ENCODE measurements at places on chromosomes 3 and 15.

- DNase-seq = peak; percentile 70
Measured at GRCh38 chr3:48623851-48624547, 2.4 kb upstream of the TMEM89 start.

- DNase-seq = no peak
Measured at GRCh38 chr3:137296116-137296515, 338.3 kb downstream of the IL20RB start.

DNA sequence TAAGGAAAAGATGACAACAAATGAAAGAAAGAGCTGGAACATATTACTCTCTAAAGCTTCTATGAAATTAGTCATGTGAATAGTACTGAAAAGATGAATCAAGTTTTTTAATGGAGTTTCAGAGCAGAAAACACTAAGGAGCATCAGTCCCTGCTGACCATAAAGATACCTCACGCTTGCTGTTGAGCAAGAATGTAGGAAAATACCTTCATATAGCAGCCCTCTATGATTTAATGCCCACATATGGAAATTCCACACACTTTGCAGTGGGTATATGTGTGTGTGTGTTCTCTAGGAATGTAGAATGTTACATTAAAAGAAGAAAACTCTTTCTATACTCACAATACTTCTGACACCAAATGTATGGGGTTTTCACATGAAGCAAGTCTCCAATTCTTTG is 355.0 kb downstream of the ERC2 start:
- DNase-seq = no peak

GRCh38 chr15:33515121-33515520 is 204.4 kb downstream of the RYR3 start:
- DNase-seq = no peak

DNA sequence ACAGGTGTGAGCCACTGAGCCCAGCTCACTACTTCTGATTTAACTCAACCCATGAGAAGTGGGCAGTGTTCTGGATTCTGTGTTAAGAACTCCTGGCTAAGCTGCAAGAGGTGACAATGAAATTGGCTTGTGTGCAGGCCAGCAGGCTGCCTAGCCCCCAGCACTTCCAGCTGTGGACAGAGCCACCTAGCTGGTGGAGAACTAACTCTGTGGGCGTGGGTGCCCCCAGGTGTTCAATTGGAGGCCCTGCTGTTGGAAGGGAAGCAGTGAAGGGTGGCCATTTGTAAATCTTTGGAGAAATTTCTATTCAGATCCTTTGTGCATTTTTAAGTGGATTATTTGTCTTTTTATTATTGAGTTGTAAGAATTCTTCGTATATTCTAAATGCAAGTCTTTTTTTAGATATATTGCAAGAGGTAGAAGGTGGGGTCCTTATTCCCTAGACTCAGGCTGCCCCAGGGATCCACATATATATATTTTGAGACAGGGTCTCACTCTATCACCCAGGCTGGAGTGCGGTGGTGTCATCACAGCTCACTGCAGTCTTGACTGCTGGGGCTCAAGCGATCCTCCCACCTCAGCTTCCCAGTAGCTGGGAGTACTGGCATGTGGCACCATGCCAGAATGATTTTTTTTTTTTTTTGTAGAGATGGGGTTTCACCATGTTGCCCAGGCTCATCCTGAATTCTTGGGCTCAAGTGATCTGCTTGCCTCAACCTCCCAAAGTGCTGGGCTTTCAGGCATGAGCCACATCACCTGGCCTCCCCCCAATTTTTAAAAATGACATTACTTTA is 7.2 kb upstream of the SCAMP5 start:
- DNase-seq = peak; percentile 69

DNA sequence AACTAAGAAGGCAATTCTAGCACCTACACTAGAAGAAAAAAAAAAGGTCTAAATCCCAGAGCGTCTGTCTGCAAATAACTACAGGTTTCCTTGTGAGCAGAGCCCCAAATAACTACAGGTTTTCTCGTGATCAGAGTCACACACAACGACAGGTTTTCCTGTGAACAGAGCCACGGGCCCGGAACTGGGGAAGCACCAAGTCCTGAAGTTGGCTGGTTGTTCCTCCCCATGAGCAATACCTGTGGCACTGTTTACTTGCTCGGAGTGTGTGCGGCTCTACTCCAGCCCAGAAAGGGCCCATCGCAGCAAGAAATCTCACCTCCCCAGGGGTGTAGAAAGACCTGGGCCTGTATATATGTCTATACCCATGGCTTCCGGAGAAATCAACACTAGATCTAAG is 644 bp upstream of the MASP1 start:
- no peak for DNase-seq

GRCh38 chr3:149401926-149402310 is 24.5 kb upstream of the TM4SF1 start:
- no peak for DNase-seq

GRCh38 chr3:59043391-59043790 is 6.4 kb downstream of the CFAP20DC start:
- DNase-seq = no peak

DNA sequence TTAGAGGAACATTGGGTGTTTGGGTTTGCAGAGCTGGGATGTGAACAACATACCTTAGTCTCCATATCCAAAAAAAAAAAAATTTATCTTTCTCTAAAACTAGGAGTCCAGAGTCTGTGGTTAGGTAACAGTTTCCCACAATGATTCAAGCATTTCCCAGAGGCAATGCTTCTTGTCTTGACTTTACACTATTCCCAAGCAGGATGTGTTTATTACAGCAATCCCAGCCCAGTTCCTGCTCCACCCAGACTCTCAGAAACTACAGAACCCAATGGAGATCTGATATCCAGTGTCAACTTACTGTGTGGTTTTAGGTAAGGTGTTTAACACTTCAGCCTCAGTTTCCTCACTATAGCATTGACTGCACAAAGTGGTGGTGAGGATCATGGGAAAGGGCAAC is 2.3 kb upstream of the C3orf62 start:
- DNase-seq = no peak

Data from COR-L47 (cell line).